Hematopoietic multipotent progenitor cell treated with erythropoietin and hydrocortisone succinate and interleukin-3 and kit ligand, for 8 days (in vitro differentiated cells): ENCODE measurements at places on chromosomes 7 and 10.

DNA sequence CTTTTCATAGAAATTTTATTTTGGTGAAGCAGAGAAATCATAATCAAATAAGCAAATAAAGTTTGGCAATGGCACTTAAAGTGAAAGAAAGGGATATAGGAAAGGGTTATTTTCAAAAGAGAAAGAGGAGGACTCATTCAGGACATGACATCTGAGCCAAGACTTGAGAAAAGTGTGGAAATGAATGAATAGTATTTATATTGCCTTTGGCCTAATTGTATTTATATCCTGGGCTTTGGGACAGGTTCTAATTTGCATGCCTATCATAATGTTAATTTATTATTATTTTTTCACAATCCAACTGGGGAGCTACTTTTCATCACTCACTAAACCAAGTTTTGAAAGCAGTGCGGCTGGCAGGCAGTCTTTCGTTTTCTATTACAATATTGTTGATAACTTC lies 376.8 kb downstream of the HGF start:
- DNase-seq, result no peak

GRCh38 chr7:114970732-114971131 lies 48.8 kb downstream of the MDFIC start:
- no peak for DNase-seq

- DNase-seq, result no peak
Measured at GRCh38 chr7:134660961-134661376, 14.3 kb downstream of the BPGM start.

DNA sequence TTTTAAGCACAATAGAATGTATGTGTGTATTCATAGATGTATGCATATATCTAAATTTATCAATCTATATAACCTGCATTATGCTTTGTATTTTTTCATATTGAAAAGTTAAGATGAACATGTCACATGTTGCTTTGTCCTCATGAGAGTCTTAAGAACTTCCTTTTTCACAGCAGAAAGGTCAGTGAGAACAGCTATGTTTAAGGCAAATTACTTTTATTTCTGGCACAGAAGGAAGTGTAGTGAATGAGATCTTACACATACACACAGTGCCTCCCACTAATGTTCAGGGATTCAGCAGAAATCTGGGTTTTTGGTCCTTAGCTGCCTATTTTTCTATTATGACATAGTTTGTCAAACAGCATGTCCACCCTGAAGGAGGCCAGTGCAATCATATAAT lies 134.8 kb downstream of the TMEM26 start:
- DNase-seq, result no peak

DNA sequence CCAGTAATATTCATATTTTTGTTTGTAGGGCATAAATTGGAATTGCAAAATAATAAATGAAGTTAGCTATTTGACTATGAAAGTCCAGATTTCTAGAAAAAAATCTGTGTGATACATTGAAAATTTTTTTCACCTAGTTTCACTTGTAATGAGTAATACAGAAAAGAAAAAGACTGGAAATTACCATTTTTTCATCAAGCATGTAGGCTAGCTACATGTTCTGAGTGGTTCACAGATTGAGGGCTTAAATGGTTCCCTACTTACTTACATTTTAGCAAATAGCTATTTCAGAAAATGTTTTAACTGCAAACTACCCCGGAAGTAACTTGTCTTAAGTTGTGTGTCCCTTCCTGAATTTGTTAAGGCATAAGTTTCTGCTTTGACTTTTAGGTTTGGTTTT lies 396.0 kb downstream of the PHF14 start:
- no peak for DNase-seq

GRCh38 chr7:28434510-28434909 lies 22.2 kb downstream of the CREB5 start:
- DNase-seq, result no peak

DNA sequence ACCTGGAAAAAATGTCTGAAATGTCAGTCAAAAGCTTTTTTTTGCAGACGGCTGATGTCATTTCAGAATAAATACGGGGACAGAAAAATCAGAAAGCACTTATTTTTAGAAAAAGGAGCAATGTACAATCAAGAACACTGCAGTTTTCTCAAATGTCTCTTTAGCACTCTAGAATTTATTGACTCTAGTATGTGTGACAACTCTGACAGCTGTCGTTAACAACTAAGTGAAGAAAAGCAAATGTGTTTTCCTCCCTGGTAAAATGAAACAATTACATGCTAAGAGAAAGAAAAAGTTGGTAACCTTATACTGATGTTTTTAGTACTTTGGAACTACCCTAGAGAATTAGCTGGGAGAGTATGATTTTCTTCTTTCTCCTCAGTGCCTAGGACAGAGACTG lies 497.4 kb downstream of the GRM8 start:
- no peak for DNase-seq

GRCh38 chr10:122461729-122462532 lies 578 bp downstream of the HTRA1 start:
- no peak for DNase-seq
